ENCODE measurements at places on chromosomes 3 and 15.
A peak's percentile ranks its signal among the peaks of the same experiment; 100 is the strongest.

DNA sequence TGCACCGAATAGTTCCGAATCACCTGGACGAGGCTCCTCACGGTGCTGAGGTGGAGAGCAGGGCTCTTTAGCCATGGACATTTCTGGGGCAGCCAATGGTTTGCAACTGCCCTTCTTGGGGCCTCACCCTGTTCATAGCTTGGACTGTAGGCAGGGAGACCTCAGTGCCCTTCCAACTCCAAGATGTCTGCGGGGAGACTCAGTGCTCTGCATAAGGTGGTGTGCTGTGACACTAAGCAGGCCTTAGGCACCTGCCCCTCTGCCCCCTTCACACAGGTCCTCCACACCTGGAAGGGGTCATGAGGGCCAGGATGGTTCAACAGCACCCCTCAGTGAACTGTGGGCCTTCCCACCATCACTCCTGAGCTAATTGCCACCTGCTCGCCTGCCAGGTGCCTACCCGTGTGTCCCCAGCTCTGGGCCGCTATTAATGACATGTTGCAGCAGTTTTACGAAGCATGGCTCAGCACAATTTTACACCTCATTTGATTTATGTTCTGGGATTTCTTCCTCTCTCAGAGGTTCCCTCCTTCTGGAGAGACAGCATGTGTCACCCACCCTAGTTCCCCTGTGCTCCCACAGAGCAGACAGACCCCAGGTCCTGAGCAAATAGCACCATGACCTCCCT, 101.2 kb upstream of the SMAD3 start:
- DNase-seq = no peak

DNA sequence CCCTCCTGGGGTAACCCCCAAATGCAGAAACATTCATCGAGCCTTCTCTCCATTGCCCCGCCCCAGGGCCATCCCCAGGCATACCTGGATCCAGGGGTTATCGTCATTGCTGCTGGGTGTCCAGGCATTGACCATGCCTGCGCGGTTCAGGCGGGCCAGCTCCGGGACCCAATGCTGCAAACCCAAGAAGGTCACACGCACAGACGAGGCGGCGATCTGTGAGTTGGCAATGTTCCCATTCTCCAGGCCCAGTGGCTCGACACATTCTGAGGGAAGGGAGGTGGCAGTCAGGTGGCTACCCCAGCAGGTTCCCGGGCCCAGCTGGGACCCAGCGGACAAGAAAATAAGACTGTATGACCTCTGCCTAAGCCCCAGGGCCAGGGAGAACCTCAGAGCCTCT, 6.1 kb downstream of the MFGE8 start:
- DNase-seq = no peak

- DNase-seq = peak; percentile 62
Measured at GRCh38 chr15:31262901-31263671, 63.5 kb upstream of the KLF13 start.

DNA sequence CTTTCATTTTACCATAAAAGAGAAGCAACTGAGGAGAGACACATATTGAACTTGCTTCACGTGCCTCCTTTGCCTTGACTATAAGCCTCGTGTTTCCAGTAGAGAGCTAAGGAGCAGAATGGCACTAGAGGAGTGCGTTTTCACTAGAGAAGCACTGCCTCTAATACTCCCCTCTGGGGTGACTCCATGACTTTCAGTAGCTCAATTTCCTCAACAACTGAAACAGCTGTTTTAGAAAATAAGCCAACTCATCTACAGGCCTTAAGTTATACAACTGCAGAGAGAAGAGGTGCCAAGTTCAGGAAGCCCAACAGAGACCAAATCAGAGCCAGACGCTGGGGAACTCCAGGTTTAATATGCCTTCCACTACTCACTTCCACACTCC, 1.9 kb downstream of the UBP1 start:
- DNase-seq = no peak

- no peak for DNase-seq
Measured at GRCh38 chr15:72785432-72785831, 1.9 kb upstream of the ADPGK start.

GRCh38 chr15:88932271-88932874, 19.2 kb upstream of the MFGE8 start:
- DNase-seq = no peak

GRCh38 chr15:79408041-79408440, 24.1 kb upstream of the MINAR1 start:
- DNase-seq = no peak

DNA sequence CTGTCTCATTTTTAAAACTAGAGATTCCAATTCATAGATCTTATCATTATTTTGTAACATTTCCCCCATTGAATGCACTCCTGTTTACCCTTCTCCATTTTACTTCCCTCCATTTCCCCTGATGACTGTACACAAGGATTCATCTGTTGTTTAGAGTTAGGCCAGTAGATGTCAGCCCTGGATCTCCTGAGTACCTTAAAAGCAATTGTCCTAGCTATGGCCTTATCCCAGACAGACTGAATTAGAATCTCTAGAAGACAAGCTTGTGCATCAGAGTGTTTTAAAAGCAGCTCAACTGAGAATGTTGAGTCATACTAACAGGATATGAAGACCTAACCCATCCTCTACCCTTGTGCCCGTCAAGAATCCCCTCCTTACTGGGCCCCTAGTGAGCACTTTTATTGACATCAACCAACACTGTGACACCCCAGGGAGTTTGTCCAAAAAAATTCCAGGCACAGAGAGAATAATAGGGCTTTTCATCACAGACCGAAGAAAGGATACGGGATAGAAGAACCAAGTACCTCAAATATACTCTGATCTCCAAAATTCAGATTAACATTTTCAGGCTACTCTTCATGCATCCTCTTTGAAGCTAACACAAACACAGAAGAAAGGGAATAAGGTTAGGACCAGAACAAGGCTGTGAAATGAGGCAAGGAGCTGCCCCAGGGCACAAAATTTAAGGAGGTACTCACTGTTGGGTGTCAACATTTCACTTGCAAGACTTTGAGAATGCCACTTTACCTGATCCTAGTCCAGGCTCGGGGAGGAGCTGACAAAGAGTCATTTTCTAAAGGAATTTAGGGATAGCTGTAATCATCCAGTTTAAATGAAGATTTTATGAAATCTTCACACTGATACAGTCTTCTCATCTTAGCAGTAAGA, 17.1 kb downstream of the ZBED2 start:
- DNase-seq = no peak

- DNase-seq = peak; percentile 89
Measured at GRCh38 chr3:149971403-149972075, 844 bp upstream of the PFN2 start.

DNA sequence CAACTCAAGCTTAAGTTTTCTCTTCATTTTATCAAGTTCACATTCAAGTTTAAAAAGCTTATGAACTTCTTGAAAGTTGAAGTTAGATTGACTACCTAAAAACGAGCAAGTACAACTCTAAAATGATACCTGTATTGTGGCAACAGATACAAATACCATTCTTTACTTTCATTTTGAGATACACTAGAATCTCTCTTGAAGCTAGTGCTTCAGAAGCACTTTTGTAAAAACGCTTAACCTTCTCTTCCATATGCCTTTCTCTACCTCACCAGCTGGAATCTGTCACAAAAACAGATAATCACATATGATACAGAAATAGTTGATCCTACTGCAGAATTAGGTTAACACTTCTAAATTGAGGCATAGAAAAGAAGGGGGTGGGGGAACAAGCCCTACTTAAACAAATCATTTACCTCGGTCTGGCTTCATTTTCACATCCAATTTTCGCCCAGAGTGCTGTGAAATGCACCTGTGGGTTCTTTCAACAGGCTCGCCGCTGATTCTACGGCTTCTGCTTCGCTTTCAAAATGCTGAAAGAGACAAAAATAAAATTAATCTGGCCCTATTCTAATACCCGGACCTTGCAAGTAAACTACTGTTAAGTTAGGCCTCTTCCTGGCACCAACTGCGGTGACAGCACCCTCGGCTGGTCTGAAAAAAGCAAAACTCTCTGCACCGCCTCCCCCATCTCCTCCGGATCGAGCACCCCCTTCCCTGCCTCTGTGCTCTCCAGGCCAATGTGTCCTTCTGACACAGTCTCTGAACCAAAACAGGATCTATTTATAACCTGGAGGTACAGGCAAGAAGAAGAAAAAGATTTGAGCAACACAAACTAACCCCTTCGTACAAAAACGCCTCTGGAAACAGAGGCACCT, 1.4 kb downstream of the ATOSA start:
- peak; percentile 73 for DNase-seq

GRCh38 chr3:32026593-32026992, 45.0 kb downstream of the ZNF860 start:
- no peak for DNase-seq

- no peak for DNase-seq
Measured at GRCh38 chr3:16249336-16249735, 15.4 kb downstream of the DPH3 start.

DNA sequence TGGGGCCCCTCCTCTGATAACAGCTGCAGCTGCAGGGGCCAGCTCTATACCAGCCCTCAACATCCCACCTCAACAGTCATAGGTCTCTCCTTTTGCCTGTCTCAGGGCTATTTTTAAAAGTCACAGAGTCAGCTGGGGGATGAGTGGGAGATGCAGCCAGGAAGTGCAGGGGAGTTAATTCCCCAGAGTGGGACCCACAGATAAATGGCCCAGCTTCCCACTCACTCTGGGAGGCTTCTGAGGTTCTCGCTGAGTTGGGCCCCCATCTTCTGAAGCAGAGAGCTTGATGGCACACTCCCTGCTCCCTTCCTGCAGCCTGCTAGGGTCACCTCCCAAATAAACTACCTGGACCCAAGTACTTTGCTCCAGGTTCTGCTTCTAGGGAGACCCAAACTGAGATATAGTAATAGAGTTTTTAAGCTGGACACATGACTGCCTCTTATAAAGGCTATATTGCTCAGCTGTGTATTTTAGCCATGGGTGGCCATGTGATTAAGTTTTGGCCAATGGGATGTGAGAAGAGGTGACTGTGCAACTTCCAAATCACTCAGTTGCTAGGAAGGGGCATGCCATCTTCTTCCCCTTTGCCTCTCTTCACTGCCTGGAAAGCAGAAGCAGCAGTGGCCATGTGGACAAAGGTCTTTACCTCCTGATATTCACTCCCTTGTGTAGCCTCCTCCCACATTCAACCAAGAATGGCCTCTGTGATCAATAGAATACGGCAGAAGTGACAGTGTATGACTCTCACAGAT, 15.5 kb upstream of the VIPR1 start:
- DNase-seq = no peak

GRCh38 chr3:133979553-133979952, 50.2 kb downstream of the SLCO2A1 start:
- DNase-seq = no peak

- peak; percentile 80 for DNase-seq
Measured at GRCh38 chr3:124887177-124887931, at the start of gene ITGB5. Gene ITGB5 (minus strand): TSS chr3:124887365. CDS start chr3:124887000, 365 bp downstream.

- no peak for DNase-seq
Measured at GRCh38 chr3:157051055-157051454, 108.9 kb downstream of the CCNL1 start.

DNA sequence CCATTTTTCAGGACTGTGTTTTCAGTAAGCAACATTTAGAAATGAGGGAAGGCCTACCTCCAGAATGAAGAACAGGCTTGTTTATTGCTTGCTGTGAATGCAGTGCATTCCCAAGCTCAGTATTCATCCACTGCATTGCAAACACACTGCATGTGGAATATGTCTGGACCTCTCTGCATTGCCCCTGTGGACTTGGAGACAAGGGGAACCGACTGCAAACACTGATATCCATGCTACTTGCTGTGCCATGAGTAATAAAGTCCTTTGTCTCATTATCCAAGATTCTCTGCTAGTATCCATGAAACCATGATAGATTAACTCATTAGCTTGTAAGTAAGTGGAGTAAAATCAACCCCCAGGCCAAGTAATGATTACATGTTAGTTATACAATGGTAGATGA, 301.2 kb upstream of the NR2E3 start:
- DNase-seq = no peak
